Fibroblast of the conjunctiva (primary cell): ENCODE measurements at places on chromosomes 3 and 15.
A peak's percentile ranks its signal among the peaks of the same experiment; 100 is the strongest.

GRCh38 chr3:12484198-12484982 is at the start of gene TSEN2:
Gene TSEN2, plus strand, starts transcription at chr3:12484480. Its CDS starts 5,321 bp downstream, at chr3:12489801.
- peak; percentile 93 for DNase-seq

DNA sequence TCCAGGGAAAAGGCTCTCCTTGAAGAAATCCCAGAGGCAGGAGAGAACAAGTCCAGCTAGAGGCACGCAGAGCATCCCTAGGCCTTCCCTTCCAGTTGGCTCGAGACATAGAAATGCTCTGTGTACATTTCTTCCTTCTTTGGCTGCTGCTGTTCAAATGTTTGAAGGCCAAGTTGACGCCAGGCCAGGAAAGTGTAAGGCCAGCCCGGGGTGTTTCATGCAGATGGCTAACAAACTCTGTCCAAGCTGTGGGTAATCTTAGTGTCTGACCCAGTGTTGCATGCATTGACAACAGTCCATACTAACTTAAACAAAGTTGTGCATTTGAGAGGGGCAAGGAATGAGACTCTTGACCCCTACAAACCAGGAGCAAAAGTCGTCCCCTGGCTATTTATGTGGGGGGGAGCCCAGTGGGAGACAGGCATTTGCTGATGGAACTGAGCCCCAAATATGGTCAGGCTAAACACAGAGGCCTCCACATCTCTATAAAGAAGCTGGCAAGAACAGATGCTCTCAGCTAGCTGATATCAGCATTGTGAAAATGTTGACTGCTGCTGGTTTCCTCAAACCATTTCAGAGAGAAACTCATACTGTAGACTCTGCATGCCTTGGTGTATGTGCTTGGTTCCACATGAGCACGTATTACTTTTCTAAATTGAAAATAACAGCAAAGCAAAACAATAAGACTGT is 139.5 kb downstream of the ADAMTS9 start:
- DNase-seq = peak; percentile 89

DNA sequence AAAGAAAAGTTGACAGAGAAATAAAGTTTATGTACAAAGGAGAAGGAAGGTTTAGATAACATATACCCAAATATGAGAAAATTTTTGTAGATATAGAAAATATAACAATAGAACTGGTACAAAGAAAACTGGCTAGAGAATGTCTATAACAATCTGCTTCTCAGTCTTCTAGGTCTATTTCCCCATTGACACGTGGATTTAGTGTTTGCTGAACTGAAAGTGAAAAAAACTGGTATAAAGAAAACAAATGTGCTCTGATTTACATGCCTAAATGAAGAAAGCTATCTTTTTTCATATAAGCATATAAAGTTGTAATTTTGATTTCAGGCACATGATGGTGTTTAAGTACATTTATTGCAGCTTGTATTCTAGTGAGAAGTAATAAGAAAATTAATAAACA is 9.8 kb downstream of the KCNMB2 start:
- no peak for DNase-seq

DNA sequence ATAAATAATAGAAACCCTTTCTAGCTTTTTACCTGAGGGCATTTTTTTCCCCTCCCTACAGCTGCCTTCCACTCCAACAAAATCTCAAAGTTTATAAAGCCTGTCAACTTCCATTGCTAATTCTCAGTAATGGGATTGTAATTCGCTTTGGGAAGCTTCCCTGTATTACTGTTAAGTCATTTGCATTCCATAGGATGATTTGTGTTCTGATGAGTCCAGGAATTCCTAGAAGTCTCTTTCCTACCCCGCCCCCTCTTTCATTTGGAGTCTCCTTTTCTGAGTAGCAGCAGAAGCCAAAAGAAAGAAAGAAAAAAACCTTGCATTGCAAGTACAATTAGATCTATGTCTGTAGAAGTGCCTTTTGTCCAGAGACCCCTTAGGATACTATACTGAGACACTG is 1033.3 kb downstream of the IGSF11 start:
- no peak for DNase-seq

DNA sequence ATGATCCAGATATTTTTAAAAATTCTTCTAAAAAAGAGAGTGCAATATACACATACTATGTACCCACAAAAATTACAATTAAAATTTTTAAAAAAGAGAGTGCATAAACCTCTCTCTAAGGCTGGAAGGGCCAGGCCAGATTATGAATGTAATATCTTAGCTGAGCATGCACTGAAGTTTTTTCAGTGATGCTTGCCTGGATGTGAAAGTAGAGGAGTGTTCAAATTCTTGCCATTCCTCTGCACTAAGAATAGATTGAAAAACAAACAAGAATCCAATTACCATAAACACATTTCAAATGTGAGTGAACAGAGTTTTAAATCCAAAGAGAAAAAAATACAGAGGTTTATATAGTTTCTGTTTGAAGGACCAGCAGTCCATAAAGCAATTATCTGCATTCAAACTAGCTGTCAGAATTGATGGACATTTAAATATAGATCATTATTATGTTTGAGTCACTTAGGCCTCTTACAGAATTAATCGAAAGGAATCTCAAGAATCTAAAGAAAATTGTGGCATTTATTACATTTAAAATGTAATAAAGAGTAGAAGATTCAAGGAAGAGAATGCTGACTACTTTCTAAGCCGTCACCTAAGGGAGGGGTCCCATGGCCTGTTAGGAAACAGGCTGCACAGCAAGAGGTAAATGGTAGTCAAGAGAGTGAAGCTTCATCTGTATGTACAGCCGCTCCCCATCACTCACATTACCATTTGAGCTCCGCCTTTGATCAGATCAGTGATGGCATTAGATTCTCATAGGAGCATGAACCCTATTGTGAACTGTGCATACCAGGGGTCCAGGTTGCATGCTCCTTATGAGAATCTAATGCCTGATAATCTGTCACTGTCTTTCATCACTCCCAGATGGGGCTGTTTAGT is 159.3 kb upstream of the MDFIC2 start:
- DNase-seq = no peak

- no peak for DNase-seq
These were observed 30.6 kb downstream of the ADAMTS17 start for GRCh38 chr15:100311154-100311625.

DNA sequence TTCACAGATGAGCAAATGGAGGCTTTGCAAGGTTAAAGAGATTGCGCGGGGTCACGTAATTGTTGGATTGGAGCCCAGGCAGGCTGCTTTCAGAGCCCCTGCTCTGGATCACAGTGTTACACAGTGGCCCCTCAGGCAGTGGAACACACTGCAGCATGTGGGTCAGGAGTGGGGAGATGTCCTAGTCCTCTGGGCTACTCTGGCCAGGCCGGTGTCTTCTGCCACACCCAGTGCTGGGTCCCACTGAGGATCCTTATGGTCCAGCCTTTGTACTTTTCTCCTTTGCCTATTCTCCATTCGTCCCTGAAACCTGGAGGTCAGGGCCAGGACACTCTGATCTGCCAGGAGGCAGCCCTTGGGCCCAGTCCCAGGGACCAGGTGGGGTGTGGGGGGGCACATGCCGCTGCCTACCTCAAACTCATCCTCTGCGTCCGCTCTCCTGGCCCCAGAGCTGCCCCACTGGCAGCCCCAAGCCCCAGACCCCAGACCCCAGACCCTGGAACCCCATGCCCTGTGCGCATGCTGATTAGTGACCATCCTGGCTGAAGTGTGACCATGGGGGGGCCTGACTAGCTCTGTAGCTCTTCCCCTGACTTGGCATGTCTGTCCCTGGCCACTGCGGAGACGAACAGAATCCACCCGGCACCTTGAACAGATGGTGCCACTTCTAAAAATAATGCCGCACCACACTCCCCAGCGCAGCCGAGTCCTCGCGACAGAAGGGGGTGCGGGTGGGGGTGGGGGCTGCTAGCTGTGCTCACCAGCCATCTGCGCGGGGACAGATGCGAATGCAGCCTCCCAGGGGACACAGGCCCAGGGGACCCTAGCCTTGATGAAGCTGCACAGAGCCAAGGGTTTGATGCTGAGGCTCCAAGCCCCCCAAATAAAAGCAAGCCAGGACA is 41.6 kb downstream of the ATP2B2 start:
- no peak for DNase-seq

- no peak for DNase-seq
These were observed 65.4 kb downstream of the SERP1 start for GRCh38 chr3:150480877-150481276.

- DNase-seq = no peak
These were observed 256.2 kb downstream of the NR1D2 start for GRCh38 chr3:24201301-24201700.

DNA sequence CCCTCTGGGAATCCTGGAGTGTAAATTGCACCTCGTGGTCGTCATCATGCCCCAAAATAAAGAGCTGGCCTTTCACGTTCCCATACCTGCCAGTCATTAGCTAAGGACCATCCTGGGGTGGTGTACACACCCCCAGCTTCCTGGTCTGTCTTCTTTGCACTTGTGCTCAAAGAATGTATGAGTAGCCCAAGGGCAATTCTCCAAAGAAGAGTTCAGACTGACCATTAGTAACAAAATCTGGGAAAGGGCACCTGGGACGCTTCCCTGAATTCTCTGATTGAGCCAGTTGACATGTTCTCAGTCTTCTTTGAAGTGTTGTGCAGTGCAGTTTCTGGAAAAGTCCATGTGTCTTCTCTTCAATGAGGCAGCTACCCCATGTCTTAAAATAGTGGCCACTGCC is 34.8 kb downstream of the FAM3D start:
- no peak for DNase-seq

GRCh38 chr3:53890726-53891475 is 758 bp downstream of the SELENOK start:
- DNase-seq = no peak
